ENCODE measurements at places on chromosomes 11 and 22.

- H3K36me3 ChIP-seq = no peaks in the 10 kb centered on the region
- no peak for DNase-seq
- H3K27ac ChIP-seq = no peak overlapping the region
- no peaks in the 10 kb centered on the region for H3K27me3 ChIP-seq
- no peak overlapping the region for H3K4me3 ChIP-seq
Measured at GRCh38 chr11:8039530-8040260, 41.3 kb upstream of the TUB start.

DNA sequence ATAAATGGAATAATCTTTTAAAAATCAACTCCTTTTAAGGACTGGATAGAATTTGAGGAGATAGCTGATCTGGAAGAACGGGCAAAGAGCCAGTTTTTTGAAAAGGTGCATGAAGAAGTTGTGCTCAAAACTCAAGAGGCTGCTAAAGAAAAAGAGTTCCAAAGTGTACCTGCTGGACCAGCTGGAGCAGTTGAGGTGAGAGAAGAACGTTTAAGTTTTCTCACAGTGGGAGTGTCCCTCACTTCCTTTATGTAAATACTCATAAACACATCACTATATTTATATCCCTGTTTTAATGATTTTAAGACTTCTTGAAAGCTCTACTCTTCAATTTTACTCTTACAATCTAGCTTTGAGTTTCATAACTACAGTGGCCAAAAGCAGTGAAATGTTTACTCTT is 11.7 kb upstream of the ANKRD42 start:
- no peak overlapping the region for H3K27ac ChIP-seq
- no peak overlapping the region for H3K4me3 ChIP-seq
- no peaks in the 10 kb centered on the region for H3K4me1 ChIP-seq
- peaks cover 16% of the 10 kb centered on the region for H3K36me3 ChIP-seq
- DNase-seq = no peak
- H3K27me3 ChIP-seq = no peaks in the 10 kb centered on the region

DNA sequence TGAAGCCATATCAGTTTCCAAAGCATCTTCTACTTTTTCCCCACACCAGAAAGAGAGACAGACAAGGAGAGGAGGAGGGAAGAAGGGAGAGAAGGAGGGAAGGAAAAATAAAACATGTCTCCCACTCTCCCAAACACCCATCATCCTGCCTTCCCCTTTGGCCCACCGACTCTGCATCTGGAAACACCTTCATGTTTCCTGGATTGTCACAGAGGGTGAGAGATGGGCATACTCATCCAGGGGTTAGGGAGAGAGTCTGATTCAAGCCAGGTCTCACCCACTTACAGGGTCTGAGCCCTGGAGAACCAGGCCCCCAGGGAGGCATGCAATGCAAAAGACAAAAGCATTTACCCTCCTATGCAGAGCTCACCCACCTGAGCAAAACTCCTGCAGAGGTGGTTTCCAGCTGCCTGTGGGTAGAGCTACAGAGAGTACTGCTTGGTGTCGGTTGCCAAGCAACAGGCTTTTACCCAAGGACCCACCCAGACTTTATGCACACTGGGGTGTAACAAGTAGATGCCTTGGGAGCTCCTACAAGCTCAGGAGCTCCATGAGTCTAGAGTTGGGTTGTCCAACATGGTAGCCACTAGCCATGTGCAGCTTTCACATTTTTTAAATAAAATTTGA is 33.4 kb downstream of the MN1 start:
- no peaks in the 10 kb centered on the region for H3K4me1 ChIP-seq
- no peaks in the 10 kb centered on the region for H3K36me3 ChIP-seq
- no peak overlapping the region for H3K27ac ChIP-seq
- H3K4me3 ChIP-seq = no peak overlapping the region
- no peaks in the 10 kb centered on the region for H3K27me3 ChIP-seq
- DNase-seq = no peak

GRCh38 chr11:122308226-122308625 is 192.2 kb upstream of the BLID start:
- no peaks in the 10 kb centered on the region for H3K4me1 ChIP-seq
- no peaks in the 10 kb centered on the region for H3K36me3 ChIP-seq
- H3K4me3 ChIP-seq = no peak overlapping the region
- no peaks in the 10 kb centered on the region for H3K27me3 ChIP-seq
- no peak overlapping the region for H3K27ac ChIP-seq

- H3K36me3 ChIP-seq = no peaks in the 10 kb centered on the region
- H3K27ac ChIP-seq = no peak overlapping the region
- no peak for DNase-seq
- no peak overlapping the region for H3K4me3 ChIP-seq
Measured at GRCh38 chr22:48826546-48826945, 1001.1 kb downstream of the BRD1 start.

All from kidney (tissue), 22 donors.